ENCODE measurements at places on chromosomes 1 and 21. TPM values are rescaled to one million over a fixed set of nuclear protein-coding genes. Genes with fewer than 3 reads are reported as not detected.

DNA sequence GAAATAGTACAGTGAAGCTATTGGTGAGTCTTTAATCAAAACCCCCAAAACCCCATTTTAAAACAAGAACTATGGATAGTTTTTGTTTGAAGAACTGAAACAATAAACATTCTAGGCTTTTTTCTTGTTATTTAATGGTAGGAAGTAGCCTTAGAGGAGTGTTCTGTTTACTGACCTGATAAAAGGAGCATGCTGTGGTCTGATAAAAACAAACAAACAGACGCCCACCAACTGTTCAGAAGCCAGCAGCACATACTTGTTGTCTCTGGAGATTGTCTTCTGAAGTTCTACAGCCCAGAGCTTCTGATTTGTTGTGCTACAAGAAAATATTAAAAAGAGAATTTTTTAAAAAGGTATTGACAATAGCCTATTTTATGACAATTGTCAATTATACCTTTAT lies 54.1 kb upstream of the CFAP298 start:
- no peak for DNase-seq
- H3K4me1 ChIP-seq, result no peaks in the 10 kb centered on the region
- H3K4me3 ChIP-seq, result no peak overlapping the region

- H3K36me3 ChIP-seq, result no peaks in the 10 kb centered on the region
- H3K27me3 ChIP-seq, result no peaks in the 10 kb centered on the region
- DNase-seq, result no peak
- no peak overlapping the region for H3K27ac ChIP-seq
- H3K4me1 ChIP-seq, result peaks cover 4% of the 10 kb centered on the region
- no peak overlapping the region for H3K4me3 ChIP-seq
Observed at GRCh38 chr1:230300322-230301301, 125.5 kb downstream of the PGBD5 start.

DNA sequence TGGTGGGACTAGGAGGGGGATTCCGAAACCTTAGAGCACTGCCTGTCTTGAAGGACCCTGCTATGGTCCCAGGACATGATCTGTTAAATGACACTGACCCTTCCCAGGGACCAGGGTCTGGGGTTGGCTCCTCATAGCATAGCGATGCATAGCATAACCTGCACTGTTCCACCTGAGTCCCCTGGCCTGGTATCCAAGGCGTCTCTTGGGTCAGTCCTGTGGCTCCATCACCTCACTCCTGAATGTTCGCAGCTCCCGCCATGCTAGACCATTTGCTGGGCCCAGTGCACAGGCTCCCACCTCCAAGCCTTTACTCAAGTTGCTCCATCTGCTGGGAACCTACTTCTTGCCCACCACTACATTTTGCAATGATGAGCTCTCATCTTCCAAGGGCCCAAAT lies 39.0 kb upstream of the MAGOH start:
- no peaks in the 10 kb centered on the region for H3K4me1 ChIP-seq
- H3K4me3 ChIP-seq, result no peak overlapping the region
- DNase-seq, result no peak
- no peaks in the 10 kb centered on the region for H3K36me3 ChIP-seq
- H3K27ac ChIP-seq, result no peak overlapping the region

GRCh38 chr1:241606544-241606943 lies 33.6 kb downstream of the CHML start:
- H3K4me1 ChIP-seq, result peaks cover 3% of the 10 kb centered on the region
- H3K4me3 ChIP-seq, result no peak overlapping the region
- no peaks in the 10 kb centered on the region for H3K27me3 ChIP-seq

Gene MCL1
- total RNA-seq, result 253 TPM

Gene RBM11
- total RNA-seq, result 9.1 TPM

Gene TMEM54
- total RNA-seq, result 15.9 TPM
